ENCODE measurements at places on chromosomes 16 and 17. TPM values are rescaled to one million over a fixed set of nuclear protein-coding genes. Genes with fewer than 3 reads are reported as not detected.

- no peaks in the 10 kb centered on the region for H3K27me3 ChIP-seq
- DNase-seq = peak; percentile 56
- no peak overlapping the region for H3K4me3 ChIP-seq
- no peak overlapping the region for H3K27ac ChIP-seq
- no peaks in the 10 kb centered on the region for H3K4me1 ChIP-seq
- H3K36me3 ChIP-seq = no peaks in the 10 kb centered on the region
Measured at GRCh38 chr16:50265260-50265659, 1.1 kb upstream of the ADCY7 start.

The HS3ST3B1 gene
- total RNA-seq = 1.3 TPM

The TP53TG3C gene
- not detected for total RNA-seq

The TMEM235 gene
- total RNA-seq = not detected

DNA sequence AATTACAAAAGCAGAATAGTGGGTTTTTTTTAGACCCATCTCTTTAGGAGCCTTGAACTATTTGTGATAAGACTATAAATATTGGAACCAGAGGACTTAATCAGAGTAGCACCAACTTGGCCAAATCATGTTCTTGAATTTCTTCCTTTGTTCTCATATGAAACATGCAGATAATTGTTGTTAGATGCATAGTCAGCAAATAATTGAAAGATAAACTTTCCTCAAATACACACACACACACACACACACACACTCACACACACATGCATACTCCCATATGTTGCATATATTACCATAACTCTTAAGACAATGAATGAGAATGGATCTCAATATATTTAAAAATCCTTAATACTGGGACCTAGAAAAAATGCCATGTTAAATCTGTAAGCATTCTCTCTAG lies 310.4 kb downstream of the KCNJ2 start:
- no peak overlapping the region for H3K27ac ChIP-seq
- H3K4me1 ChIP-seq = no peaks in the 10 kb centered on the region
- H3K27me3 ChIP-seq = no peaks in the 10 kb centered on the region
- no peak for DNase-seq
- H3K4me3 ChIP-seq = no peak overlapping the region

- no peak overlapping the region for H3K4me3 ChIP-seq
- H3K4me1 ChIP-seq = no peaks in the 10 kb centered on the region
- no peak for DNase-seq
- H3K36me3 ChIP-seq = no peaks in the 10 kb centered on the region
- H3K27me3 ChIP-seq = no peaks in the 10 kb centered on the region
Measured at GRCh38 chr17:45256114-45256966, 5.6 kb downstream of the SPATA32 start.

The PTGES3L gene
- 6.6 TPM for total RNA-seq

DNA sequence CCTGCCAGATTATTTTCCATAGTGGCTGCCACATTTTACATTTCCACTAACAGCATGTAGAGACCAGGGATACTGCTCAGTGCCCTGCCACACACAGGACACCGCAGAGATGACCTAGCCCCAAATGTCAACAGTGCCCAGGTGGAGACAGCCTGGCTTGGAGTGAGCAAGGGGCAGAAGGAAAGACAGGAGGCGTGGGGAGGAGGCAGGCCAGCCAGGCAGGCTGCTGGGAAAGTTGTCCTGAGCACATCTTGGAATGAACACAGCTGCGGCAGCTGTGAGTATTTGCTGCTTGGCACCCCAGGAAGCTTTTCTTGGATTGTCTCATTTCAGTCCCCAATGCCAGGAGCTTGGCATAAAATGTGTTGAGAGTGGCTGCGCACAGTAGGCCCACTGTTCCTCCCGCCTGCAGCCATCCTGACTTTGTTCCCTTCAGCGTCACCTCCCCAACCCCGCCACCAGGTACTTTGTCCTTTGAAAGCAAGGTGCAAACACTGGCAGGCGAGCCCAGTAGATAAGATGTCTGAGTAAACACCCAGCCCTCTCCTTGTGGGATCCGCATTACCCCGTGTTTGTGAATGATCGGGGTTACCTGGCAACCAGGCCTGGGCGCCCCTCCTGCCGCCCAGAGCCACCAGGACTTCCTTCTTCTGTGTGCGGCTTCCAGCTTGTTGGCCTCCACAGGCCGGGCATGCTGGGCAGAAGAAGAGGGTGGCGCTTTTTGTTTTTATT lies 114.0 kb downstream of the CMIP start:
- H3K4me3 ChIP-seq = no peak overlapping the region
- H3K4me1 ChIP-seq = no peaks in the 10 kb centered on the region
- H3K36me3 ChIP-seq = no peaks in the 10 kb centered on the region

- H3K36me3 ChIP-seq = peaks cover 8% of the 10 kb centered on the region
- no peak overlapping the region for H3K4me3 ChIP-seq
- no peaks in the 10 kb centered on the region for H3K27me3 ChIP-seq
- H3K4me1 ChIP-seq = no peaks in the 10 kb centered on the region
- DNase-seq = no peak
- H3K27ac ChIP-seq = no peak overlapping the region
Measured at GRCh38 chr16:12674071-12674470, 129.6 kb downstream of the CPPED1 start.

- no peaks in the 10 kb centered on the region for H3K27me3 ChIP-seq
- H3K36me3 ChIP-seq = no peaks in the 10 kb centered on the region
- H3K4me1 ChIP-seq = no peaks in the 10 kb centered on the region
Measured at GRCh38 chr16:6345090-6345489, 987.6 kb upstream of the RBFOX1 start.

DNA sequence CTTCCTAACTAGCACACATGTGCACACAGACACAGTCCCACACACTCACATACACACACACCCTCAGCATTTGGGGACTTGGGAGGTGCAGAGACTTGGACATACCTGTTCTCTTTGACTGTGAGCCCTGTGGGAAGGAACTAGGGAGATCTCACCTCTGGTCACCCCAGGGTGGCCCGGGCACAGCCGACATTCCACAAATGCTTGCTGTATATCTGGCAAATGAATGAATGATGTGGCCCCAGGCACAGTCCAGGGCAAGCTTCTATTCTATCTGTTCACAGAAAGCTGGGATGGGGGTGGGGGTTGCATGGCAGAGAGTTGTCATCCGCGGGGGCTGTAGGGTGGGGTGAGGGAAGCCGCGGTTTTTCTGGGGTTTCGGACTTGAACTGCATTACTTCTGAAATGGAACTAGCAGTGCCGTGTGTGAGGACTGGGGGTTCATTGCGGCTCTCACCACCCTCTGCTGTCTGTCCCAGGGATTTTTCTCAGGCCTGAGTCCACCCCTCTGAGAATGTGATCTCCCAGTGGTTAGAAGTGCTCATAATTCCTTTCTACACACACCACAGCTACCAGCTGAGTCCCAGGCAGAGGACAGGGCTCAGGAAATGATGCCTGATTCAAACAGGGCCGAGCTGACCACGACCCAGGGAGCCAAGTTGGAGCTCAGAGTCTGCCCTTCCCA lies 3.3 kb upstream of the RIPOR1 start:
- H3K4me3 ChIP-seq = no peak overlapping the region
- DNase-seq = no peak
- no peaks in the 10 kb centered on the region for H3K27me3 ChIP-seq
- H3K4me1 ChIP-seq = no peaks in the 10 kb centered on the region

DNA sequence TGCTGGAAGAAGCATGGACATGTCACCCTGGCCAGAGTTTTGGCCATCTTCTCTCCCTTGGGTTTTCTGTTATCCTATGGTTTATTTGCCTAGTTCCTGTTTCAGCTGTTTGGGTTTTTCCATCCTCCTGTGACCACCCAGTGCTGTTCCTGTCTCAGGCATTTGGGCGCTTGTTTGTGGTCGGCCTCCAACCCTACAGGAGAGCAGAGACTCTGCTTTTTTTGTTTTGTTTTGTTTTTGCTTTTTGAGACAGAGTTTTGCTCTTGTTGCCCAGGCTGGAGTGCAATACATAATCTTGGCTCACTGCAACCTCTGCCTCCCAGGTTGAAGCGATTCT lies 3.3 kb upstream of the ZC3H7A start:
- H3K27ac ChIP-seq = no peak overlapping the region
- H3K27me3 ChIP-seq = no peaks in the 10 kb centered on the region
- no peaks in the 10 kb centered on the region for H3K4me1 ChIP-seq
- no peak overlapping the region for H3K4me3 ChIP-seq
- H3K36me3 ChIP-seq = no peaks in the 10 kb centered on the region

DNA sequence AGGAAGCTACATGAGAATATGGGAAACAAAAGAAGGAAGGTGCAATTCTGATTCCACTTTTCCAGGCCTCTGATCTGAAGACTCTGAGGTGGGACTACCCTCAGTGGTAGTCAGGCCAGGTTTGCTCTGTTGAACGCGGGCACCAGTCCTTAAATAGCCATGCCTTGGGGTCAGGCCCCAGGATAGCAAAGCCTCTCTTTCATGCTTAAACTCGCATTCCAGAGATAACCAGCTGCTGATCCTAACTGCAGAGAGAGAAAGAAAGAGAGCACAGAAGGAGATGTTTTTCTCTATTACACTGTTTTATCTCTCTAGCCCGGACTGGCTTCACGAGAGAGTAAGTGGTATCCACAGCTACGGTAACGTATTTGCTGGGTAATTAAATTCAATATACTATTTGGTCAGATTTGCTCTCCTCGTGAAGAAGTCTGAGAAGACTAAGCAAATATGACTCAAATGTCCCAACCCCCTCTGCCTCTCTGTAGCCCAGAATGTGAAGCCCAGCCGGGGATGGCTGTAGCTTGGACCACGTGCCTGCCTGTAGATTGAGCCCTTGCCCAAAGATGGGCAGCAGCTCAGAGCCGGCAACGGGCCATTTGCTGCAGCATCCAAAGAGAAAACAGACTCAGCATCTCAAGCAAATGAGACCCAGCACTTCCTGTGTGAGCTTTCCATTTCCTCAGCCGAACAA lies 122.2 kb downstream of the SMG6 start:
- peak overlapping the region; percentile 6 for H3K27ac ChIP-seq
- H3K27me3 ChIP-seq = no peaks in the 10 kb centered on the region
- H3K4me3 ChIP-seq = no peak overlapping the region
- no peaks in the 10 kb centered on the region for H3K36me3 ChIP-seq

DNA sequence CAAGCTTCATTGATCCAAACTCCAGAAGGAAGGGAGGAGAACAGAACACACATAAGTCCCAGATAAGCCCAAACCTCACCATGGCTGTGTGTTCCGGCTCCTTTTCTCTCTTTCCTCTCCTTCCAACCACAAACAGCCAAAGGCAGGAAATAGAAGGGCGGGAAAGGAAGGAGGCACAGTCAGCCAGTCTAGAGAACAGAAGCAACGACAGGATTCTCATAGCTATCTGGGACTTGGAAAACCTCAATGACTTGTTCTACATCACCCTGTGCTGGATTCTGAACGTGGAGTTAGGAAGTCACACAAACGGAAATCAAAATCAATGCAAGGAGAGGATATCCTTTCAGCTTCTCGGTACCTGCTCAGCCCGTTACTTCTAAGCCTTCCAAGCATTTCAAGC lies 9.0 kb downstream of the CRK start:
- no peak overlapping the region for H3K4me3 ChIP-seq
- no peaks in the 10 kb centered on the region for H3K36me3 ChIP-seq
- H3K4me1 ChIP-seq = no peaks in the 10 kb centered on the region
- H3K27ac ChIP-seq = no peak overlapping the region
- no peaks in the 10 kb centered on the region for H3K27me3 ChIP-seq

The KRT40 gene
- not detected for total RNA-seq

The TM4SF5 gene
- total RNA-seq = not detected

All from aorta (tissue), 5 donors.